ENCODE measurements at places on chromosomes 13 and 19.
A peak's percentile ranks its signal among the peaks of the same experiment; 100 is the strongest.

DNA sequence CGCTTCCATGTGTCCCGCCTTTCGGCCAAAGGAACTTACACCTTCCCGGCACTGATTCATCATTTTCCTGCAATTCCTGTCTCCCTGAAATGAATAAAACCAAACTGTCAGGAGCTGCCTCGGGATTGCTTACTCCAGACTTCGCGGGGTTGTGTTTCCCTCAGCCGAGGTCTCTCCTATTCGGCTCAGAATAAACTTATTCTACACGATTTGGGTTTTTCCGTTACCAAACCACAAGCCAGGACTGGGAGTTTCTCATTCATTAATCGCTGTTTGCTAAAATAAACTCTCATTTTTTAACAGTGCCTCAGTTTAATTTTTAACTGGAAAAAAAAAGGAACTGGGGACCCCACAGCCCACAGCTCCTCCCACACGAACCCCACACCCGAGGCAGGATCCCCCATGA is 667 bp downstream of the ZNF878 start:
- no peak for DNase-seq

GRCh38 chr19:56476651-56477428 is at the start of gene ZNF667:
ZNF667 (minus strand) TSS chr19:56477345; CDS start chr19:56462370, 14,975 bp downstream.
- peak; percentile 30 for DNase-seq

DNA sequence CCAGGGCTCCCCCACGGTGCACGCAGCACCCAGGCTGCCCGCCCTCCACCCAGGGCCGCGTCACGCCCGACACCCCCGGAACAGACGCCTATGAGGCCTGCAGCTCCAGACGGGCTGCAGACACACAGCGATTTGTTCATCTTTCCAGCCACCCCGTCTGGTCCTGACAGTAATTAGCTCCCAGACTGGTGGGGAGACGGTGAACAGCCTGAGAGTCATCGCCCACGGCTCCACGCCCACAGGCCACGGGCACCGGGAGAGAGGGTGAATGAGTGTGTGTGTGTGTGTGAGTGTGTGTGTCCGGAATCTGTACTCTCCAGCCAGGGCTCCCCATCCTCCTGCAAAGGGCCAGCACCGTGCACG is 18.1 kb downstream of the GADD45B start:
- DNase-seq: no peak

DNA sequence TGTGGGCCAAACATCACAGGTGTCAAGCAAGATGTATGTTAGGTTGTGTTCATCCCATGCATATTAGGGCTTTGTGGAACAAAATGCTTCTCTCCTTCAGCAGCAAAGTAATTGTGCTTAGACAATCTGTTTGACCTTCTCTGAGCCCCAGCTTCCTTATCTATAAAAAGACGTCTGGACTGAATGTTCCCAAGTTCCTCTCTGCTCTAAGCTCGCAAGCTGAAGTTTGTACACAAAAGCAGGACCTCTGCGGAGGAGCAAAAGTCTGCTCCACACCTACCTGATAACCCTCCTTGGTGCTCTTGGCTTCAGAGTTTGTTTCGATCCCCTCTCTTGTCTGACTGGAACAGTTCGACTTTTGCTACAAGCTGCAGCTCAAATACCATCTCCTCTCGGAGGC is 95.7 kb upstream of the UBL3 start:
- DNase-seq: no peak

DNA sequence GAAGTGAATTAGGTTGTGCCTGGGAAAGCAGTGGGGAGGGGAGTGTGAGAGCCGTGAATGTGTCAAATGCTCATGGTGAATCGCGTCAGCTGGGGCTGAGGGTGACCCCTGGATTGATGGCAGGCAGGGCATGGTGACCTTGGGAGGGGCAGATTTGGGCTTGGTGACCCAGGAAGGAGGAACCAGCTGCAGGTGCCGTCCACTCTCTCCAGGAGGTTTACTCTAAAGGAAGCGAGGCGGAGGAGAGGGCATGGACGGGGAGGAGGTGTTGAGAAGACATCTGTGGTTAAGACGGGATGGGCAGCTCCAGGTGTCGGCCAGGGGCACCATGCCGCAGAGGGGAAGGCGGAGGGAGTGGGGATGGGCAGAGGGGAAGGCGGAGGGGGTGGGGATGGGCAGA is 28.7 kb downstream of the TMEM255B start:
- no peak for DNase-seq

DNA sequence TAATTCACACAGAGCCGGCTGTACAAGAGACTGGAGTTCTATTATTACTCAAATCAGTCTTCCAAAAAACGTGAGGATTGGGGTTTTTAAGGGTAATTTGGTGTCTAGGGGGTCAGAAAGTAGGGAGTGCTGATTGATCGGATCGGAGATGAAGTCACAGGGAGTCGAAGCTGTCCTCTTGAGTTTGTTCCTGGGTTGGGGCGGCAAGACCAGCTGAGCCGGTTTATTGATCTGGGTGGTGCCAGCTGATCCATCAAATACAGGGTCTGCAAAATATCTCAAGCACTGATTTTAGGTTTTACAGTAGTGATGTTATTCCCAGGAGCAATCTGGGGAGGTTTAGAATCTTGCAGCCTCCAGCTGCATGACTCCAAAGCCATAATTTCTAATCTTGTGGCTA is 262.7 kb downstream of the KCNRG start:
- no peak for DNase-seq

DNA sequence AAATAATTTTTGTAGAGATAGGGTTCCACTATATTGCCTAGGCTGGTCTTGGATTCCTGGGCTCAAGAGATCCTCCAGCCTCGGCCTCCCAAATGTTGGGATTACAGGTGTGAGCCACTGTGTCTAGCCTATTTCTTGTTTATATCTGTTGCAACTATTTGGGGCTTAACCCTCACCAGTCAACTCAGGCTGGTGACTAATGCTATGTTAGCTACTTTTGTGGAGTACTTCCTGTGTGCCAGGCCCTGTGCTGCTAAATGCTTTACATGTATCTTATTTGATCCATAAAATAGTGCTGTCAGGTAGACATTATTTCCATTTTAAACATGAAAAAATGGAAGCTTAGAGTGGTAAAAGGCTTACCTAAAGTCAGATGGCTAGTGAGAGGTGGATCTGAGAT is 13.8 kb downstream of the CEACAM1 start:
- no peak for DNase-seq

- DNase-seq: no peak
Observed at GRCh38 chr13:43343645-43344044, 320.3 kb downstream of the DNAJC15 start.

DNA sequence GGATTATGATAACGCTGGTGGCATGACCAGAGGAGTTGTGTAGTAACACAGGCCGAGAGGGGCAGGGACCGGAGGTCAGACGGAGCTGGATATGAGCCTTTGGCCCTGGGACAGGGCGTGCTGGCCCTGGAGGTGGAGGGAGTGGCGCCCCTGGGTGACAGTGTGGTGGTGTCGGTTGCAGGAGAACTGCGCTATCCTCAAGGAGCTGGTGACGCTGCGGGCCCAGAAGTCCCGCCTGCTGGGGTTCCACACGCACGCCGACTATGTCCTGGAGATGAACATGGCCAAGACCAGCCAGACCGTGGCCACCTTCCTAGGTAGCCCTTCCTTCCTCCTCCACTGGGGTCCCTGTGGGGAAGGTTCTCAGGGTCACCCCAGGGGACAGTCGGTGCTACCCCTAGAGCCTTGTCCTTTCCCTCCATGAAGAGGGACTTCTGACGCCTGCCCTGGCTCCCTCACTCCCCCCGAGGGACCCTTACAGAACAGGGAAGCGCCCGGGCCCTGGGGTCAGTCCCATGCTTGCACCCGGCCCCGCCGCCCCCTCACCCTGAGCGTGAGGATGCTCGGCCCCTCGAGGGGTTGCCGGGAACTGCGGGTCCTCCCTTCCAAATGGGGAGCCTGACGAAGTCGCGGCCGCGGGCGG is 12.8 kb upstream of the ZNF554 start:
- no peak for DNase-seq

DNA sequence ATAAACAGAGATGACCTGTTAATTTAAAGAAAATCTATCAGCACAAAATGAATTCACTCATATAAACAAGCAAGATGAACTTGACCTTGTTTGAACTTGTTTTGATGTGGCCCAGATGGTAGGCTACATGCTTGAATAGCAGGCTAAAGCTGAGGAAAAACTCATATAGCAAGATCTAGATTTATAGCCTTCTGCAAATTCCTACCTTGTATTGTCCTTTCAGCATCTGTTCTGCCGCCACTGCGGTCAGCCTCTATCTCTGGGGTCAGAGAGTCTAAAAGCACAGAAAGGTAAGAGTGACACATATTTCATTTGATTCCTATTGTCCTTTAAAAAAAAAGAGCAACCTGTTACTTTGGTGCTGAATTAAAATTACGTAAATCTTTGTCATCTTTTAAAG is 392.1 kb downstream of the DACH1 start:
- DNase-seq: no peak

DNA sequence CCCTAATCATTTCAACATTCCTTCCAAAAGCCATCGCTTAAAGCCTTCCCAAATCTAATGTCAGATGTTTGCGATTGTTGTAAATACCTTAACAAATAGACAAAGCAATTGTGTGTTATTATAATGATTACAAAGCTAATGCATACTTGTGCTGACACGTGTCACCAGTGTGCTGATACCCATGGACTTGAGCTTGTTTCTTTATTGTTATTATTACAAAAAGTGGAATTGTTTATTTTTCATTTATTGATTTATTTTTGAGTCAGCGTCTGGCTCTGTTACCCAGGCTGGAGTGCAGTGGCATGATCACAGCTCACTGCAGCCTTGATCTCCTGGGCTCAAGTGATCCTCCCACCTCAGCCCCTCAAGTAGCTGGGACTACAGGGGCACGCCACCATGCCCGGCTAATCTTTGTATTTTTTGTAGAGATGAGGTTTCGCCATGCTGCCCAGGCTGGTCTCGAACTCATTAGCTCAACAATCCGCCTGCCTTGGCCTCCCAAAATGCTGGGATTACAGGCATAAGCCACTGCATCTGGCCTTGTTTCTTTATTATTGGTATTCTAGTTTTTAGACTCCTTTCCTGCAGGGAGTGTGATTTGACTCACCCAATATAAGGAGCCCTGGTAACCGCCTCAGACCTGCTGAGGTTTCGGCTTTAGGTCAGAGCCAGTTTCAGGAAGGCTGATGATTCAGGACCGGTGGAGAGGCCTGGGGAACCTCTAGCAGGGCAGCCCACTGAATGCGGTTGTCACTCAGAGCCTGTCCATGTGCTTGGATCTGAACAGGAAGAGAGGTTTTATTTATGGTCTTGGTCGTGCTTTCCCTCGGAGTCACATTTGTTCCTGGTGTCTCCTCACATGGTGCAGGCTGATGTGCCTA is 2.1 kb upstream of the FBXO17 start:
- no peak for DNase-seq

DNA sequence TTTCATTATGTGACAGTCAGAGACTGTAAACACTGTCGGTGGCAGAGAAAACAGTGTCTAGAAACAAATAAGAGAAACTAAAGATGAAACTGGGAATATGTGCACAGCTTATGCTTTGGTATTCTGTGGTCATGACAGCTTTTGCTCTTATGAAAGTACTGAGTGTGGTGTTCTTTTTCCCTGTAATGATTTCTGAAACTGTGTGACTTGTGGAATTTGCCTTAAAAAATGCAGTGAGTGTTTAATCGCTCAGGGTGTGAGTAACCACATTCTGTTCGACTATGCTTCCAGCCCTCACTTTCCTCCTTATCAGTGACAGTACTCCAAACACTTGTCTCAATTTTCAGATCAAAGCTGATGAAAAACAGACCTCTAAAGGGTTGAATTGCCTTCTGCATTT is 66.9 kb upstream of the DIAPH3 start:
- DNase-seq: no peak

GRCh38 chr19:30580673-30581072 is 208.5 kb downstream of the ZNF536 start:
- no peak for DNase-seq

GRCh38 chr13:40490086-40490758 is 176.2 kb downstream of the FOXO1 start:
- DNase-seq: no peak

DNA sequence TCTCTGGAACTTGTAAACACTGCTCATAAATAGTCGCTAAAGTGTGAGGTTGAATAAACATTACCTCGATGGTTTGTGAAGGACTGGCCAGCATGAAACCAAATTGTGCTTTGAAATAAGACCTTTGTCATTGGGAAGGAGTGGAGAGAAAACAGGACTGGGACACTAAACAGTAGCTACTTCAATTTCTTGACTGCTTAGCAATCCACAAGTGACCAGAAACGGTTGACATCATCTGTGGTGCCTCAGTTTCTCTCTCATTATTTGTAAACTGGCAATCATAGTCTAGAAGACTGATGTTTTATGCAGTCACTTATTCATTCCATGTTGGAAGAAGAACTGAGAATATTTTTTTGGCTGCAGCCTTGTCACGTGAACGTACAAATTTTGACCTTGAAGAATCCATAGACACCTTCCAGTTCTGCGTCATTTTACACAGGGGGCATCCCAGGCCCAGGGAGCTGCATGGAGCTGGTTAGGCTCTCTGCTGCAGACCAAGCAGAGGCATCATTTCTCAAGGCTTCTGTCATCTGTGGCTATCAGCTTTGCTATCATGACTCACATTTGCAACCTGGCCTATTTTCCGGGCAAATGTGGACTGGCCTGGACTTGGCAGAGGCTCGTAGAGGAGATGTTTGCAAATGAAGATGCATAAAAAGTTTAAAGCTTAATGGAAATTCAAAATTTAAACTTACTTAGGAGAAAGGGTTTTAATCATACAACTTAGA is 391.8 kb downstream of the FGF9 start:
- no peak for DNase-seq

DNA sequence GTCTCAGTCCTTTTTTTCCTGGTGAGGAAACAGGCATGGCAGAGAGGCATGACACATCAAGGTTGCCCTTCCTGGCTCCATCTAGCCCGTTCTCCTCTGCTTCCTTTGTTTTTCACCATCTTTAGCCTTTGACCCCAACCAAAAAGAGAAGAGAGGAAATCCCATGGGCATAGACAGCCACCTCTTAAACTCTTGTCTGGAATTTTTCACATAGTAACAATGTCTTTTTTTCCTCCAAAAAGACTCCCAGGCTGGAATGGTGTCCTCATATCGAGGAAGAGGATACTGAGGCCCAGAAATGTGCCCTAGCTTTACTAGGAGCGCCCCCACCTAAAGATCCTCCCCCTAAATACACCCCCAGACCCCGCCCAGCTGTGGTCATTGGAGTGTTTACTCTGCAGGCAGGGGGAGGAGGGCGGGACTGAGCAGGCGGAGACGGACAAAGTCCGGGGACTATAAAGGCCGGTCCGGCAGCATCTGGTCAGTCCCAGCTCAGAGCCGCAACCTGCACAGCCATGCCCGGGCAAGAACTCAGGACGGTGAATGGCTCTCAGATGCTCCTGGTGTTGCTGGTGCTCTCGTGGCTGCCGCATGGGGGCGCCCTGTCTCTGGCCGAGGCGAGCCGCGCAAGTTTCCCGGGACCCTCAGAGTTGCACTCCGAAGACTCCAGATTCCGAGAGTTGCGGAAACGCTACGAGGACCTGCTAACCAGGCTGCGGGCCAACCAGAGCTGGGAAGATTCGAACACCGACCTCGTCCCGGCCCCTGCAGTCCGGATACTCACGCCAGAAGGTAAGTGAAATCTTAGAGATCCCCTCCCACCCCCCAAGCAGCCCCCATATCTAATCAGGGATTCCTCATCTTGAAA is at the start of gene GDF15:
TSS of gene GDF15 (plus strand) at position 484 of the 868 bp plus-strand sequence. CDS start at position 516, 32 bp downstream.
- no peak for DNase-seq

Data from stimulated activated CD8-positive, alpha-beta memory T cell treated with anti-CD3 and anti-CD28 coated beads, Interleukin-4, amount 100 ng/mL, for 4 hours (primary cell).